ENCODE measurements at places on chromosomes 6 and 20.

DNA sequence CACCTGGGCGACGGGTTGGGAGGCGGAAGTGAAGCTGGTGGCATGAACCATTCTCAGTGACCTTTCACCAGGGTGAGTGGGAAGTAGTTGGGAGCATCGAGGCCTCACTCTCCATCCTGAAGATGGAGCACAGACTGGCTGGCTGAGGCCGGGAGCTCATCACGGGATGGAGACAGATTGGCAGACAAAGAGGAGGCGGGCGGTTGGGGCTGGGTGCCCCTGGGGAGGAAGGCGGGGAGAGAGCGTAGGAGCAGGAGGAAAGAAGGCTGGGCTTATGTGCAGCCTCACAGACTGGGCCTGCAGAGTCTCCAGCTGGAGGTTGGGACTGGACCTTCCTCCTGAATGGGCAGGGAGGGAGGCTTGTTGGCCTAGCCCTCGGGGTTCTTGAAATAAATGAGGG, 44.2 kb upstream of the SCRT2 start:
- DNase-seq = no peak

GRCh38 chr20:47950913-47951283, 165.6 kb upstream of the SULF2 start:
- no peak for DNase-seq

GRCh38 chr20:51442602-51443001, 99.9 kb downstream of the NFATC2 start:
- DNase-seq = no peak

DNA sequence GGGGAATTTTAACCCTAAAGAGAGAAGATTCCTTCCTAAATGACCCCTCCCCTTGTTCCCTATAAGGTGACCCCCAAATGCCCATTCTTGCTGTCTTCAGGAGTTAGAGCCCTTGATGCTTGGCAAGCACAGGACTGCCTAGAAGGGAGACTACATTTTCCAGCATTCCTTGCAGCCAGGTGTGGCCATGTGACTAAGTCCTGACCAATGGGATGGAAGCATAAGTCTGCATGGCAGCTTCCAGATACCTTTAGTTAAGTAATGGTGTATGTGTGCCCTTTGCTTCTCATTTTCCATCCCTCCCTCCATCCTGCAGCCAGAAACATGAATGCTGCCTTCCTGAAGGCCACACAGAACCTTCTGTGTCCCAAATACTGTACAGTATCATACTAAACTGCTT, 5.5 kb downstream of the BFSP1 start:
- peak; percentile 11 for DNase-seq

- no peak for DNase-seq
Observed at GRCh38 chr20:51043811-51044210, 20.9 kb upstream of the KCNG1 start.

GRCh38 chr6:107219851-107220250, 104.5 kb upstream of the BEND3 start:
- DNase-seq = no peak

- no peak for DNase-seq
Observed at GRCh38 chr6:9646342-9647070, 768.4 kb downstream of the TFAP2A start.

DNA sequence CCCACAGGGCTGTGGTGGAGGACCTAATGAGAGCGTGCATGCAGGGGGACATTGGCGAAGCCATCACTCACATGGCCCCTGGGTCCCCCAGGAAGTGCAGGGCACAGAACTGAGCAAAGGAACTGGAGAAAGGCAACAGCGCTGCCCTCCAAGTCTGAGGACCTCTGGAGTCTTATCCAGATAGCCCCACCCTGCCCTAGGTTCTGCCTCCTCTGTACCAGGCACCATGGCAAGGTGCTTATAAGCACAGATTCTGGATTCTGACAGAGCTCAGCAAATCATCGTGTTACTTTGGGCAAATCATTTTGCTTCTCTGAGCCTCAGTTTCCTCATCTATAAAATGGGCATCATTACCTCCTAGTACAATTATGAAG, 44.5 kb downstream of the SLC13A3 start:
- no peak for DNase-seq

DNA sequence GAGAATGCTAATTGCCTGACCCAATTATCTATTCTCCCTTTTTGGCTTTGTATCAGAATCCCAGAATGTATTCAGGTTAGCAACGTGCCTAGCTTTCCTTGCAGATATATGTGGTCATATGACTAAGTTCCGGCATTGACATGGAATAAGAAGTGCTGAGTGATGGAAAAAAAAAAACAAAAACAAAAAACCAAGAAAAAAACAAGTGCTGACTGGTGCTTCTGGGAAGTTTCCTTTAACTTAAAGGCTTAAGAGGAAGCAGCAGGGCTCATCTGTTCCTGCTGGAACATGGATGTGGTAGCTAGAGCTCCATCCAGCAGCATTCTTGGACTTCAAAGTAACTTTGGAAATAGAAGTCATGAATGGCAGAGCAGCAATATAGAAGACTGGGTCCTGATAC, 10.4 kb upstream of the RPF2 start:
- DNase-seq = no peak

- DNase-seq = no peak
Observed at GRCh38 chr6:52059821-52060220, 27.6 kb downstream of the PKHD1 start.

- DNase-seq = no peak
Observed at GRCh38 chr6:3506751-3507383, 50.0 kb upstream of the SLC22A23 start.

- DNase-seq = no peak
Observed at GRCh38 chr6:75870389-75870788, 121.3 kb downstream of the MYO6 start.

DNA sequence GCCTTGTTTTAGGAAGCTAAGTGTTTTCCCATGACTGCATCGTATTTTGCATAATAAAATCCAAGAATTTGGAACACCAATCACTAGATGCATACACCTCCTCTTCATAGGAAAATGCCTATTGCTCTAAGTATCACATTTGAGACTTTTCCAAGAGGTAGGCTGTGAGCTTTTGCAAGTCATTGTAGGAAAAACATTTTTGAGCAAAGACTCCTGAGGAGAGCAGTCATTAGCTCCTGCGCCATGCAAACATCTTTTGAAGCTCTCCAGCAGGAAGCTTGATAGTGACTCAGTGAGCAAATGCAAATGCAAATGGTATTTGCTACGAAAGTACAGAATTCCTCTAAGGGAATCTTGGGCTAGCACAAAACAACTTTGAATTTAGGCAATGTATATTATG, 750.4 kb downstream of the QKI start:
- no peak for DNase-seq

DNA sequence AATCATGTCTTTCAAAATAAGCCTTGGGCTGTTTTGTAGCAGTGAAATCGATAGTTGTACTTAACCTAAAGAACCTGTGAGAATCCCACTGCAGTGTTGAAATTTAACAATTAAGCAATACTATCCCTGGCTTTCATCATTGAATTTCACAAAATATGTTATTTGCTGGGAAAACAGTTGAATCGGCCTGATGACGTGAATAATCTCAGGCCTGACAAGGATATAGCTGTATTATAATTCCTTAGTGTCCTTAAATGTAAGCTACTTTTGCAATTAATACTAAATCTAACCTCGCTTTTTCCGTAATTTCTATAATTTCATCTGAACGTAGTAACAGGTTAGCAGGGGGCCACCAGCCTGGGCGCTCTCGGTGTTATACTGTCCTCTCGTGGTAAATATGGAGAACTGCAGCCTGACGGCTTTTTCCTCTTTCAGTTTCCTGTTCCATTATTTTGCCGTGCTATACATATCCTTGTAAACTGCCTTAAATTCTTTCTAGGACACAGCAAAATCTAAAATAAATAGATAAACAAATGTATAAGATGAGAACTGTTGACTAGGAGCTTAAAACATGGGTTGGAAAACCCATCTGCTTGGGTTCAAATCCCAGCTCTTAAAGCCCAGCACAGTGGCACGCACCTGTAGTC, 24.0 kb downstream of the MTFR2 start:
- DNase-seq = peak; percentile 24

- DNase-seq = no peak
Observed at GRCh38 chr6:747921-748320, 55.0 kb upstream of the EXOC2 start.

DNA sequence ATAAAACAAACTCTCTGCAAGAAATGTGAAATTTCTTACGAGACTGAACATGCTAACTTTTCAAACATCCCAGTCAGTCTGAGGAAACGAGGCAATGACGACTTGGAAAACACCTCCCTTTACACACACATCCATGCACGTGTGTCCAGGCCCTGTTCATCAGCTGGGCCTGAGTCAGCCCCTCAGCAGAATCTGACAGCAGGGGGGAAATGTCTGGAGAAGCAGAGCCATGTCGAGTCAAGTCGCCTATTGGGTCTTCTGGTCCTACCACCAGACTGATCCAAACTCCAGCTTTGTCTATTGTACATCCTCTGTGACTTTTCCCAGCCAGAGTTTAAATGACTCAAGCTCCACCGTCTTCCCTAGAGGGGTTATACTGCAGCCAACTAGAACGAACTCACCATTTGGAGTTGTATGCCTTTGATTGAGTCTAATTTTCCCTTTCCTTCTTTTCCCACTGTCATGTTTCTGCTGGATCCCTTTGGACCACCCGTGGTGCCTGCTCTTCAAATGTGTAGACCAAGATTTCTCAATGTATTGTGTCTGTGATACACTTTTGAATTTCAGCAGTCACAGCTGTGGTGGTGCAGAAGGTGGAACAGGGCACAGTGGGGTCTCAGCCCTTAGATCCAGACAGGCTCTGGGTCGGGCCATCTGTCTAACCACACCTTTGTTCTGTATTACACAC, 254.0 kb downstream of the CDC5L start:
- no peak for DNase-seq

DNA sequence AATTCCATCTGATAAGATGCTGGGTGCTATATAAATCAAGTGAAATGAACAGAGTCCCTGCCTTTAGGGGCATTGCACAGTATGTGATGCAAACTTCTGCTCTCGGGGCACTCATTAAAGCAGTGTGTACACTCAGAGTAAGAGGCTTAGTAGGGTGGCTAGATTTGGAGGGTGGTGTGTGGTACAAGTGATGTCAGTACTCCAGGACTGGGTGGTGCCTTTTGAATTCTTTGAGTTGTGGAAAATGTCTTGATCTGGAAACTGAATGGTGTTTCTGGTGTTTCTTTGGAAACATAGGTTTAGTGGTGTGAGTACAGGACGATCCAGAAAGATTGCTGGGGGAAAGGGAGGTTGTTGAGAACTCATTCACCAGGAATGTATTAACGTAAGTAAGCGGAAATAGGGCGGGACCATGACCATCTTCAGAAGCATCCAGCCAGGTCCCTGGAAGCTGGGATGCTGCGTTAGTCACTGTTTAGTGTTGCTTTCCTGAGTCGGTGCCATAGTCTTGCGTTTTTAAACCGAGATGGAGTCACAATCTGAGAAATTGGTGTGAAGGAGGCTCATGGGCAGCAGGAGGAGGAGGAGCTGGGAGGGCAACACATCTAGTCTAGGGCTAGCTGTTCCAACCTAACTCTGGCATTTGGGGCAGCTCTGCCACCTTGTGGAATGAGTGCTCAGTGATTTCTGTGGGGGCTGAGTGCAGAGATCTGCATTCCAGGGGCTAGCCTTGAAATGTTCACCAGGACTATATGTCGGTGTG, 70.3 kb downstream of the SCAND1 start:
- DNase-seq = peak; percentile 5

GRCh38 chr20:3586093-3586492, 77.1 kb downstream of the GFRA4 start:
- DNase-seq = no peak

GRCh38 chr6:28816909-28817807, 106.6 kb downstream of the TRIM27 start:
- peak; percentile 18 for DNase-seq

DNA sequence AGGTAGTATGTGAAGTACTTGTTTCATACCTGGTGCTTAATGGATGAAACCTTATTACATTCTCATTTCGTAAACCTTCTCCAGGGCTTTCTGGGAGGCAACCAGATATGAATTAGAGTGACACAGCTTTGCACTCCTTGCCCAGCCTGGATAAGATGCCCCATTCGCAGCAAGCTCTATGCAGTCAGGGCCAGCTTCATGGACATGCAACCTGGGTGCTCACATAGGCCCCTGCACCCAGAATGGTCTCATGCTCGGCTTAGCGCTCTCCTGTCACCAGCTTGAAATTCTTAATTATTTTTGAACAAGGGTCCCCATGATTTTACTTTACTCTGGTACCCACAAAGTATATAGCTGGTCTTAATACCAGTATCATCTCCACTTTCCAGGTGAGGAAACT, 11.3 kb upstream of the PTGIS start:
- no peak for DNase-seq

- no peak for DNase-seq
Observed at GRCh38 chr6:37155394-37156312, 14.3 kb upstream of the PIM1 start.

GRCh38 chr6:37125774-37126492, 44.0 kb upstream of the PIM1 start:
- no peak for DNase-seq

DNA sequence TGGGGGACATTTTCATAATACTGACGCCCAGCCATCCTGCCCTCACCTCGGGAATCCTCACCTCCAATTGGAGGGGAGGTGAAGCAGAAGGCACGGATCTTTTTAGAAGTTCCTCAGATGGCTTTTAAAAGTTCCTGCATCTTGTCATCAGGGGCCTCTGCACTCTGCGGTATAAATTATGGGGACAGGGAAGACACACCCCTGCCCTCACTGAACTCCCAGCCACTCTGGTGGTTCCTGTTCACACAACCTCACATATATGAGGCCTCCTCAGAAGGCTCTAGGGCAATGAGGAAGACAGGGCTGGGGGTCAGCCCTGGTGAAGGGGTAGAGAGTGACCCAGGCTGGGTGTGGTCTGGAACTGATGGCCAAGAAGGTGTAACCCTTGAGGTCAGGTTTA, 187.0 kb downstream of the SOD2 start:
- no peak for DNase-seq

GRCh38 chr6:150145427-150145826, 2.6 kb downstream of the PPP1R14C start:
- DNase-seq = no peak

DNA sequence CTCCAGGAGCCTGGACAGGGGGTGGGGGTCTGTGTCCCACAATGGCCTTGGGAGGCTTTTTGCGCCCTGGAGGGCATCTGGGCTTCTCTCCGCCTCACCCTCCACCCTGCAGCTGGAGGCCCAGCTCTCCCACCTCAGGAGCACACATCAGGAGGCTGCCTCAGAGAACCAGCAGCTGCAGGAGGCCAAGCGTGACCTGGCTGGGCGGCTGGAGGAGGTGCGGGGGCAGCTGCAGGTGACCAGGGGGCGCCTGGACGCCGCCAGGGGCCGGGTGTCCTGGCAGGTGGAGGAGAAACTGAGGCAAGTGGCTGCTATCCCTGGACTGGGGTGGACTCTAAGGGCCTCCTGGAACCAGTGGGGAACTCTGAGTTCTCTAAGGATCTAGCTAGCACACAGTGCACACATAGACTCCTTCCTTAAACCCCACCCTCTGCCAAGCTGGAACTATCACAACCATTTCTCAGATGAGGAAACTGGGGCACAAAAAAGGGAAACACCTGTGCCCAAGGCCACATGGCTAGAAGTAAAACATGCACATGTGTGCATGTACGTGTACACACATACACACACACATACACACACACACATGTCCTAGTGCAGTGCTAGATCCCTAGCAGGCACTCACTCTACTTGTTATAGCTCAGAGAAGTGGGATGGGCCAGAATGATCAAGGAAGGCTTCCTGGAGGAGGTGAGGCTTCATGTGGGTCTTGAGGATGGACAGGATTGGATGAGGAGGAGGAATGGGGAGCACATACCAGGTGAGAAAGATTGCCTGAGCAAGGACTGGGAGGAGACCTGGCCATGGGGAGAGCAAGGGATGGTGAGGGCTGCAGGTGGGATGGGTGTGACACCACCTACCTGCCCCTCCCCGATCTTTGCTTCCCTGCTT, 22.9 kb downstream of the RAB44 start:
- no peak for DNase-seq

- peak; percentile 53 for DNase-seq
Observed at GRCh38 chr6:150659046-150659763, 59.5 kb downstream of the PLEKHG1 start.

Measured in DMS153 (cell line).